ENCODE measurements at places on chromosomes 1 and 21.

GRCh38 chr1:2624735-2625300 is 8.0 kb downstream of the MMEL1 start:
- no peak for DNase-seq

GRCh38 chr1:241627453-241628259 is 12.5 kb downstream of the CHML start:
- no peak for DNase-seq

GRCh38 chr1:153447498-153448170 is 12.8 kb downstream of the S100A7 start:
- DNase-seq, result no peak

- DNase-seq, result no peak
These were observed 83.0 kb downstream of the MAN1C1 start for GRCh38 chr1:25699500-25700143.

GRCh38 chr1:57866998-57867397 is 443.1 kb upstream of the DAB1 start:
- DNase-seq, result no peak

DNA sequence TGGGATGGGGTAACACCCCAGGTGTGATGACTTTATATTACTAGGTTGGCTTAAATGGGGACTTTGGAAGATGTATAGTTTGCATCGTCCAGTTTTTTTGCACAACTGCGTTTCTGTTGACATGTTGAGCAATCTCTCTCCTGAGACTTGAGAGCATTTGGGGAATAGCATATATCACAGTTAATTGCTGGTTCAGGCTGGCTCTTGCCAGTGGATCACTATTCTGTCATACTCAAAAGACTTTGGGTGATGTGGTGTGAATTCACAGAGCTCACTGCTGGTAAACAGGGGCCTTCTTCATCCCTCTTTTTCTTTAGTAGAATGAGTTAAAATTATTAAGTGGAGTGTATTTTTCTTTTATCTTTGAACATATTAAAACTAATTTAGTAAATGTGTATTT is 44.3 kb downstream of the LHX9 start:
- no peak for DNase-seq

DNA sequence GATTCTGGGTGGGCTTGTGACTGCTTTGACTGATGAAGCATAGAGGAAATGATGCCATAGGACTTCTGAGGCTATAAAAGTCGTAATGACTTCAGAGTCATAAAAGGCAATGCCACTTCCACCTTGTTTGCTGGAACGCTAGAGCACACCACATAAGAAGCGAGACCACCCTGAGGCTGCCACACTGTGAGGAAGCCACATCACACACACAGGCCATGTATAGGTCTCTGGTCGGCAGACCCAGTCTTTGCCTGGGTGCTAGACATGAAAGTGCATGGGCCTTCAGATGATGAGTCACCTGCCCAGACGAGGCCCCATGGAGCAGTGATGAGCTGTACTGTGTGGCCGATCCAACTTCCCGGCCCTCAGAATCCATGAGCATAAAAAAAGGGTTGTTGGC is 14.2 kb upstream of the KANK4 start:
- no peak for DNase-seq

DNA sequence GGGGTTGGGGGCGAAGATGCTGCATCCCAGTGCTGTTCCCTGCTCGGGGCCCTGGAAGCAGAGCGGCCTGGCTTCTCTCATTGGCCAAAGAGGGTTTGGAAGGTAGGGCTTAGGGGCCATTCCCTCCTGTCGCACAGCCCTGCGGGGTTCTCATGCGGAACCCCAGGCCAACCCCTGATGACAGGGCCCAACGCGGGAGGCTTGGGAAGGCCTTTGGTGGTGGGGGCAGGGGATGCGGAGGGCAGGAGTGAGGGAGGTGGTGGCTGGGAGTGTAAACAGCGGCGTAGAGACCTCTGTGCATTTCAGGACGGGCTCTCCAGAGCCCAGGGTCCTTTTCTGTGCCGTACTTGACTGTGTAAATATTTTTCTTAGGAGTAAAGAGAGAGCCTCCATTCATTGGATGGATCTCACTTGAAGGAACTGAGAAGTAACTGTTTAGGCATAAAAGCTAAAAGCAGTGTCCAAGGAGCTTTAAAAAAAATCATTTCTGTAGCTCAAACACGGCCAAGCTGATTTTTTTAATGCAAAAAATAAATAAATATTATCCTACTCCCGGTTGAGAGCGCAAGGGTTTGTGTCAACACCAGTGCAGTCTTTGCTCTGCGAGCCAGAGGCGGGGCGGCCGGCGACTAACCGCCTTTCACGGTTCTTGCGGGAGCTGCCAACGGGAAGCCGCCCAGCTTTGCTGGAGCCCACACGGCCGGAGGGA is 169.1 kb downstream of the PRDM16 start:
- DNase-seq, result no peak

GRCh38 chr1:98287626-98288025 is 366.8 kb upstream of the DPYD start:
- DNase-seq, result no peak

DNA sequence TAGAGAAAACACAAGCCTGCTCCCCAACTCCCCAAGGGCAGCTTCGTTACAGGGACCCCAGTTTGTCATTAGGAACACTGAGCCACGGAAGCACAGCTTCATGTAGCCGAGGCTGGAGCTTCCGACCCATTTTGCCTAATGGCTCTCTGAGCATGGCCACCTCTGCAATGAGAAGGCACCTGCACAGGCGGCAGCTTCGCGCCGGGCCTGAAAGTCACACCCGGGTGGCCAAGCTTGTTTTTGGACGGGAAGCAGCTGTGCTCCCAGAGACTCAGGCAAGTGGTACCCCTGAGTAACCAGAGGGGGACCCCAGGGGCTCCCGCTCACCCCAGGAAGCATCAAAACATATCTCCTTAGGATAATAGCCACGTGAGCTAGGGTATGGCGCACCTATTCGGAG is 80.9 kb downstream of the SLC66A1 start:
- no peak for DNase-seq

DNA sequence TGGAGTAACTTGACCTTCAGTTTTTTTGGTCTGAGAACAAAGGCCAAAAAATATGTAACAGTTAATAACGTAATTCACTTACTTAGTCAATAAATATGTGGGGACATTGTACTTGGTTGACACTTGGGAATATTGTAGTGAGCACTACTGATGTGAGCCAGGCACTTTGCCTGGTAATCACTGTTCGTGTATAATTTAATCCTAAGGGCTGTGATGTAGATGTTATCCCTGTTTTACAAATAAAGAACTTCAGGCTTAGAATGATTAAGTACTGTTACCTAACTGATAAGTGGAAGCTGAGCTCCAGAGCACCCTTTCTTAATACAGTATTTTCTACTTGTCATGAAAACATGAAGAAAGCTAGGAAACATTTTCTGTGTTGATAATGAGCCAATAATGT is 28.0 kb downstream of the PTBP2 start:
- DNase-seq, result no peak

- DNase-seq, result no peak
These were observed 61.8 kb upstream of the DAB1 start for GRCh38 chr1:57485643-57486042.

DNA sequence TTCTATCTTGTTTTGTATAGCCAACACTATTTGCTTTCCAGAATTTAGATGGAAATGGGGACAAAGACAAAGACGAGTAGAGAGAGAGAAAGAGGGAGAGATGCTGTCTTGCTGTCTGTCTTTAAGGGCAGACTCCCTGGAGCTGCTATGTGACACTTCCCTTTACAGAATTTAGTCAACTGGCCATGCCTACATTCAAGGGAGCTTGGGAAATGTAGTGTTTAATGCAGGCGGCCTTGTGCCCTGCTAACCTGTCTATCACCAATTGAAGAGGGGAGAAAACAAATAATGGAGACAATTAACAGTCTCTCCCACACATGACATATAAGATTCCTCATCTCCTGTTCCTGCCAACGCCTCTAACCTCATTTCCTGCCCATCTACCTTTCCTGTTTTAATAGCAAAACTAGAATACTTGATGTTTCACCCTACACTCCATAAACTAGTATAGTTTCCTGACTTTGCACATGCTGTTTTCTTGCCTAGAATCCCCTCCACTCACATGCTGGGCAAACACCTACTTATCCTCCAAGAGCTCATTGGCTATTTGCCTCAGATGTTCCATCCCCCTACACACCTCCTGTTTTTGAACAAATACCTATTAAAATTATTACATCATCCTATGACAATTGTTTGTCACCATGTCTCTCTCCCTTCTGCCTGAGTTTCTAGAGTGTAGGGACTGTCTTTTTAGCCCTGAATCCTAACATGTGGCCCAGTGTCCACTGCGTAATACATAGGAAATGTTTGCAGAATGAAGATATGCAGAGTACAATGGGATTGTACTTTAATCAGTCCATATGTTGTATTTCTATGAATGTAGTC is 117.2 kb downstream of the SLC25A24 start:
- DNase-seq, result no peak

DNA sequence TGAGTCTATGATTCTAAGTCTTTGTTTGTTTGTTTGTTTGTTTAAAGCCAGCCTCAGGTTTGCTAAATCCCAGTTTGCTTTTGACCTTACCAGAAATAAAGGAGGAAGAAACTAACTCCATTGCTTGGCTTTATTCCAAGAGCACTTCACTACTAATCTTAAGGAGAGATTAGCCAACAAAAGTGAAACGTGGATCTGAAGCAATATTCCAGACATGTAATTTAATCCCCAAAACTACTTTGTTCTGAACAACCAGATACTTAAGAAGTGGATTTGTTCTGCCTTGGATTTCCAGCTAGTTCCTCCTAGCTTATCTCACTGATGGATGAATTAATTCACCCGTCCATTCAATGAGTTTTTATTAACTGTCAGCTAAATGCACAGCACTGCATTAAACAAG is 15.9 kb upstream of the CEP350 start:
- no peak for DNase-seq

GRCh38 chr1:24990779-24991641 is 60.9 kb upstream of the RUNX3 start:
- DNase-seq, result no peak

DNA sequence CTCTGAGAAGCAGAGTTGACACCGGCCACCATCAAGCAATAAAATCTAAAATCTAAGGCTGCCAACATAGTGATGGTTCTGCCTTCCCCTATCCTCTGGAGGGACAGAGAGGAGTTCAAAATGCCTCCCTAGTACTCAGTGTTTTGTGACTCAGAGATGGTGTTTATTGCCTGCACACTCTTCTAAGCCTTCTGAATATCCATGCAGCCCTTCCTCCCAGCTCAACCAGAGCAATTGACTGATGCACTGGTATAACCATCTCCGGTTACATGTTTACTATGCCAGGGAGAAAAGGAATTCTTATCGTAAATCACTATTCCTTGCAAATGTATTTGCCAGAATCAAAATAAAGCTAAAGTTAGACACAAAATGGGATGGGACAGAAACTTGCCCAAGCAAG is 132.9 kb upstream of the RAB4A start:
- DNase-seq, result no peak

DNA sequence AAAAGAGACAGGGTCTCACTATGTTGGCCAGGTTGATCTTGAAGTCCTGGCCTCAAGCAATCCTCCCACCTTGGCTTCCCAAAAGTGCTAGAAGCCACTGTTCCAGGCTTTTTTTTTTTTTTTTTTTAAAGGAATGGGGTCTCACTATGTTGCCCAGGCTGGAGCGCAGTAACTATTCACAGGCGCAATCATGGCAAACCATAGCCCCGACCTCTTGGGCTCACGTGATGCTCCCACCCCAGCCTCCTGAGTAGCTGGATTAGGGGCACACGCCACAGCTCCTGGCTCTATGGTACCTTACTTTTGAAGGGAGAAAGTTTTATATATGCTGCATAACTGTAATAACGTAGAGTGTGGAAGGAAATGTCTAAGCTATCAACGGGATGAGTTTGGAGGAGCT is 5.7 kb upstream of the ATP13A2 start:
- no peak for DNase-seq

GRCh38 chr1:5637171-5637570 is 355.1 kb downstream of the NPHP4 start:
- no peak for DNase-seq

DNA sequence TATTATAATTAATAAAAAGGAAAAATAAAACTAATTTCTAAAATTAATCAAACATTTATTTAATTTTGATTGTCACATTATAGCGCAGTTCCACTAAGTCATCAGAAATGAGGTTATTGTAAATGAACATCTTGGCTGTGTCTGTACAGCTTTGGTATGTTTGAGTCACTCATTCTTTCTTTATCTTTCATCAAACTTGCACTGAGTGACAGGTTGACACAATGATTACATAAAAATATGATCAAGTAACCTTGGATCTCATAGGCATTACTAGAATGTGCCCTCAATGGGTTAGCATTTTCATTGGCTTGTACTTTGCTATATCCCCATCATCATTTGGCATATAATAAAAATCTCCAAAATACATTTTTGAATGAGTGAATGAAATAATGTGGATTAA is 1353.2 kb upstream of the ADGRL2 start:
- DNase-seq, result no peak

GRCh38 chr1:215835951-215836350 is 268.8 kb downstream of the KCTD3 start:
- no peak for DNase-seq

DNA sequence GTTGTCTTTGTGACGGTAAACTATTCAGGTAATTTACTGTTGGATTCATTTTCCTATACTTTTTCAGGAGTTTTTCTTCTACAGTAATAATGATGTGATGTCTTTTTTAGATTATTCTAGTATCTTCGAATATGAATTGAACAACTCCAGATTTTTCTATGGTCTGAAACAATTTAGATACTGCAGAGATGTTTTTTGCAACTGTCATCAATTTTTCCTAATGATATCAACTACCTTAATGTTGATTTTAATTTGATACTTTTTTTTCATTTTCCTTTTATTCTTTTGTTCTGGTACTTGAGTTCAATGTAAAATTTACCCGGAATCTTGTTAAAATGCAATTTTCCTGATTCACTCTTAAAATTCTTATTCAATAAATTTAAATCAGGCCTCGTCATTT is 110.4 kb downstream of the KCNT2 start:
- DNase-seq, result no peak

GRCh38 chr1:166133276-166133841 is 33.4 kb downstream of the FAM78B start:
- DNase-seq, result no peak

- no peak for DNase-seq
These were observed 80.6 kb downstream of the WLS start for GRCh38 chr1:68151690-68152089.

DNA sequence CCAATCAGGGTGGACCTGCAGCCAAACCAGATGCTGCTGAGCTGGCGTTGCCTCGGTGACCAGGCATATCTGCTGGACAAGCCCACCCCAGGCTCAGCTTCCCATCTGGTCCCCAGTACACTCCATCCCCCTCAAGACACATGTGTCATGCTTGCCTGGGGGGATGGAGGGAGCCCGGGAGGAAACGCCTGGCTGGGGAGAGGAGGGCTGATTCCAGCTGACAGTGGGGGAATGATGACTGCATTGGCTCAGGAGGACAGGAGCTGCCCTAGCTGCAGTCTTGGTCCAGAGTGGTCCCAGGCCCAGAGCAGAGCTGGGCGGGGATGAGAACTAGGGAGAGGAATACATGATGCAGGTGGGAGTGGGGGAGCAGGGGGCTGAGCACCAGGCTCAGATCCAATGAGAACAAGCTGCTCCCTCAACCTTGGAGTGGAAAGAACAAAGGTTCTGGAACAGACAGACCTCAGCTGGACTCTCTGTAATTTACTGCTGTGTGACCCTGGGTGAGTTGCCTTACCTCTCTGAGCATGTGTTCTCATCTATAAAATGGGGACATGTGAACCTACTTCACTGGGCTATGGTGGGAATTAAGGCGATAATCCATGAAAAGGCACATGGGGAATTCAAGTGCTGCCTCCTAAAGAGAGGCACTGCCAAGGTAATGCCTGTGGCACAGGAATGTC is 23.1 kb upstream of the ECE1 start:
- no peak for DNase-seq

GRCh38 chr1:240100371-240100934 is 8.8 kb downstream of the FMN2 start:
- DNase-seq, result no peak

GRCh38 chr1:212959266-212960220 is 9.2 kb downstream of the VASH2 start:
- DNase-seq, result no peak
